ENCODE measurements at places on chromosomes 7 and 10.

GRCh38 chr7:128154504-128154903 is 86.6 kb upstream of the LEP start:
- no peak for DNase-seq

- DNase-seq, result no peak
Measured at GRCh38 chr10:121648059-121648458, 49.8 kb upstream of the FGFR2 start.

DNA sequence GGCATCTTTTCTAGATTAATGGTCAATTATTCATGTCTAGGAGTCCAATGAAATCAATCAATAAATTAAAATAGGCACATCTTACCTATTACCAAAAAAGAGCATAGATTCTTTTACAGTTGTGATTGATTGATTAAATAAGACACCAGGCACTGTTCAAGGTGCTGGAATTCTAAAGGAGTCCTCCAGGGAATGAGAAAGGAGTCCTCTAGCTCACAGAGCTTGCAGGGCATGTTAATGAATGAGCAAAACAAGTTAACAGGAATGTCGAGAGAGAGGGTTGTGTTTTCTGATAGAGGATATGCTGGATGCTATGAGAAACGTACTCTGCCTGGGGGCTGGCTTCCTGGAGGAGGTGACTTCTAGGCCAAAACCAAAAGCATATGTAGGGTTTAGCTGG is 191.4 kb downstream of the BMPER start:
- no peak for DNase-seq

DNA sequence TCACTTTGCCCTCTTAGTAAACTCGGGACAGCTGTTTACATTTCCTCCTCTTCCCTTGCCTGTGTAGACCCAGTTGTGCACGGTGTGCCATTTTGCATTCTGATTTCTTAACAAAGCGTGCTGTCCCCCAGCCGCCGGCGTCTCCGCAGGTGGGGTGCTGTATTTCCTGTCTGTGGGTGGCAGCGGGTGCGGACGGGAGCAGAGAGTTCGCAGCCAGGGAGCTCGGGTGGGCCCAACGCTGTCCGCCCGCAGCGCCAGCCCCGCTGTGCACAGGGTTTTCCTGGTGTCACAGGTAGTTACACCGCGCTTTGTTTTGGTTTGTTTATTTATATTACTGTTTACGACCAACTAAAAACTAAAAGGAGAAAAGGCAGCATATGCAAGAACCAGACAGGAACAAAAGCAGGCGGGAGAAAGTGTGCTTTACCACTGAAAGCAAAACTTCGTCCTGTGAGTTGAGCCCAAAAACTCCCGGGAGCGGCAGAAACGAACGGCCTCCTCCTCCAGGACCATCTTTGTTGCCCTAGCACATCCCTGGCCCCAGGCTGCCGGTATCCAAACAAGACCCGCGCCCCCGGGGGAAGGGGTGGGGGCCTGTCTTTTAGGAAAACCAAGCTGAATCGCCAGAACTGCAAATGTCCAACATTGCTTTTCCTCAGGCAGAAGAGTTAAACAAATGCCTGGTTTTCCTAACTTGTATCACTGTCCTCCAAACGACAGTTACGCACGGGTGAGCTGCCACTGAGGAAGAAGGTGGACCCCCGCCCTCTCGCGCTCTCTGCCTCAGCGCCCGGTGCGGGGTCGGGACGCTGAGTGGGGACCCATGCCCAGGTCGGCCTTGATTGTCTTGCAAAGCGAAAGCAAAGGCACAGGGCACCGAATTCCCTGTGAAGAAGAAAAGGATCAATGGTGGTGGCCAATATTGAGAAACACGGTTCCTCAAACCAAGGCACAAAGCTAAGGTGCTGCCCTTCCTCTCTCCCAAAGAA is 45.9 kb upstream of the DRGX start:
- peak; percentile 16 for DNase-seq

- DNase-seq, result no peak
Measured at GRCh38 chr7:155758348-155758747, 53.9 kb downstream of the SHH start.

GRCh38 chr10:106011250-106011649 is 1153.3 kb downstream of the SORCS1 start:
- no peak for DNase-seq

DNA sequence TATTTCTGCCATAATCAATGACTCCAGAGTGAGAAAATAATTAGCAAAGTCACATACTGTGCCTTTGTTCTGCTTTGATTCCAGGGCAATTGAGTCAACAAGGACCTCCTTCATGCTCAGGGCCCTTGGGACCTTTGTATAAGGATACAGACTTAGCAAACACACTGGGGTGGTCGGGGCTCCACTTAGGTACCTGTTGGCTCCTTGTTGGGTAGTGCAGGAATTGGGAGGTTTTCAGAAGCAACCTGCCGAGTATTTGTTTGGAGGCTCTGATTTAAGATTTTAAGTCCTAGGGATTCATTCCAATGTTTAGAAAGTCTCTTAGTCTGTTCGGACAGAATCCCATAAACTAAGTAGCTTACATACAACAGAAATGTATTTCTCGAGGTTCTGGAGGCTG is 3.0 kb downstream of the ADCK2 start:
- DNase-seq, result no peak

DNA sequence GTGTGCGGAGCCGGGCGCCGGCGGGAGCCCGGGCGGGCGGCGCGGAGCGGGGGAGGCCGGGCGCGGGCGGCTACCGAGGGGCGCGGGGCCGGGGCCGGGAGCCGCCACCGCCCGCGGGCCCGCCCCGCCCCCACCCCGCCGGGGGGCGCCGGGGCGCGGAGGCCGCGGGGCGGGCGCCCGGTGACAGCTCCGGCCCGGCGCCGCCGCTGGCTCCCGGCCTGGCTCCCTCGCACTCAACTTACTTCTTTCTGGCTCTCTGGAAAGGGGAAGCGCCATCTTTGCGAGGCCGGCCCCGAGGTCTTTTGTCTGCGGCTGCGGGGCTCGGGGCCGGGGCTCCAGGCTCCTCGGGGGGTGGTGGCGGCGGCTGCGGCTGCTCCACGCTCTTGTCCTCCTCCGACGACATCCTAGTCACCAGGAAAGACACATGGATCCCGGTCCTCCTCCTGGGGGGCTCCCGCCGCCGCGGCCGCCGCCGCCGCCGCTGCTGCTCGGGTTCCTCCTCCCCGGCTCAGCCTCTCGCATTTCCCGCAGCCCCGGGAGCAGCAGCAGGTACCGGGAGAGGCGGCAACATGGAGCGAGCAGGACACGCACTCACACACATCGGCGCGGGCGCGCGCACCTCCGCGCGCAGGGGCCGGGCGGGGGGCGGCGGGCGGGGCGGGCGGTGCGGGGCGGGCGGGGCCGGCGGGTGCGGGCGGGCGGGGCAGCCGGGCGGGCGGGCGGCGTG is at the start of gene KMT2C:
TSS of gene KMT2C (minus strand) at position 620 of the 727 bp plus-strand sequence. CDS start at position 403, 217 bp downstream.
- peak; percentile 64 for DNase-seq

DNA sequence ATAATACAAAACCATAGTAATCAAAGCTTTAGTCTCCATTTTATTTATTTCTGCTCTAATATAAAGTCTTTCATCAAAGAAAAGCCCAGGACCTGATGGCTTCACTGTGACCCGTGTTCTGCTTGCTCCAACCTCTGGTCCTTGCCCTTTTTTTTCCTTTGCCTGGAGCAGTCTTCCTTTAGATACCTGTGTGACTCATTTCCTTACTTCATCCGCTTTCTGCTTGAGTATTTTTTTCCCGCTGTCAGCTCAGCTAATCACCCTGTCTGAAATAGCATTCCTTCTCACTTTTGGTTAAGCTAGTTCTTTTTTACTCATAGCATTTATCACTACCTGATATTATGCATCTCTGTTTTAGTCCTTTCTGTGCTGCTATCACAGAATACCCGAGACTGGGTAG is 194.8 kb downstream of the ABCA13 start:
- DNase-seq, result no peak

DNA sequence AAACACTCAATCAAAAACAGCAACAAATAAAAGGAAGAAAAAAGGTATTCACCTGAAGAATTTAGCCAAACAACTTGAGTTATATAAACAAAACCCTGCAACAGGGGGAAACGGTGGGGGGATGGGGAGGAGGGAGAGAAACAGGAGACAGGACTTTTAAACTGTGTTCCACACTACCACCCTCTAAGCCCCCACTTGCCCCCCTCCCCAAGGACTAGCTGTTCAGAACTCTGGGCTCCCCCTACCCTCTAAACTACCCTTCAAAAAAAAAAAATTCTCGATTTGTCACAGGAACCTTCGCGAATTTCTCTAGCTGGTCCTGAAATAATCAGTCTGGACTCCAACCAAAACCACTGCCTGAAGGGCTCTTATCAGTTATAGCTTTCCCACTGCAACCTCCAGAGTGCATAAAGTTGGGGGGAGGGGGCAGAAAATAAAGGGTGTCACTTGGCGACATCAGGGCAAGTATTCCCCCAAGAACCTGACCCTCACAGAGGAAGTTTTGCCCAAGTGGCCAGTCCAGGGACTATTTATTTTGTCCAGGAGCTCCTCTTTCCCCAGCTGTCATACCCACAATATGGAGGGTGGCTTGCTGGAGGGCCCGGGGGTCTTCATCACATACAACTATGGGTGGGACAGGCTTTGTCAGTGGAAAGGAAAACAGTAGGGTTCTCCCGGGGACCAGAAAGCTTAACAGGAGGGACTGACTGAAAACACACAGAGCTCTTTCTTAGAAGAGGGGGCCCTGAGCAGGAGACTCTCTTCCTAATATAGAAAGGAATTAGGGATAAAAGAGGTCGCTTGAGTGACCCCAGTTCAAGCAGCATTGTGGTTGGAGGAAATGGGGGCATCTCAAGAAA is 1.3 kb downstream of the UBE2H start:
- DNase-seq, result peak; percentile 32

- DNase-seq, result no peak
Measured at GRCh38 chr7:54985426-54986330, 33.1 kb upstream of the EGFR start.

- no peak for DNase-seq
Measured at GRCh38 chr7:151890355-151891004, 13.6 kb upstream of the PRKAG2 start.

GRCh38 chr10:36057180-36057579 is 415.1 kb upstream of the FZD8 start:
- no peak for DNase-seq

- no peak for DNase-seq
Measured at GRCh38 chr7:134828361-134828760, 48.9 kb downstream of the CALD1 start.

- no peak for DNase-seq
Measured at GRCh38 chr7:115822801-115823200, 207.8 kb downstream of the TFEC start.

GRCh38 chr10:95363303-95363912 is 72.6 kb upstream of the PDLIM1 start:
- DNase-seq, result peak; percentile 39

DNA sequence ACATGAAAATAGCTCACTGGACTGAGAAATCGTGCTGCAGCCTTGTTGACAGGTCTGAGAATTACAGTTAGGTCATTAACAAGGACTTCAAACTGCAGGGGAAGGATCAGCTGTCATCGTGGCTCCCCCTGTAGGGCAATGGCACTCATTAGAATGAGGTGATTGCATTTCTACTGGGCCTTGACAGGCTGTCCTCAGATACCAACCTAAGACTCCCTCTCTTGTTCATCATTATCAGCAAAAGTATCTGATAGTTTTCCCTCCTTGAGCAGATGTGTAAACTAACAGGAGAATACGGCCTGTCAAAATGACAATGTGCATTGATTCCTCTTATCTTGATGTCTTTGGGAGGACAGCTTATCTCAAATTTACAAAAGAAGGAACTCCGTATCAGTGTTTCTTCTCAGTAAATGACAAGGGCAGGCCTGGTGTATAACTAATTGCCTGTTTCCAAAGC is 648.5 kb upstream of the LRRN3 start:
- no peak for DNase-seq

DNA sequence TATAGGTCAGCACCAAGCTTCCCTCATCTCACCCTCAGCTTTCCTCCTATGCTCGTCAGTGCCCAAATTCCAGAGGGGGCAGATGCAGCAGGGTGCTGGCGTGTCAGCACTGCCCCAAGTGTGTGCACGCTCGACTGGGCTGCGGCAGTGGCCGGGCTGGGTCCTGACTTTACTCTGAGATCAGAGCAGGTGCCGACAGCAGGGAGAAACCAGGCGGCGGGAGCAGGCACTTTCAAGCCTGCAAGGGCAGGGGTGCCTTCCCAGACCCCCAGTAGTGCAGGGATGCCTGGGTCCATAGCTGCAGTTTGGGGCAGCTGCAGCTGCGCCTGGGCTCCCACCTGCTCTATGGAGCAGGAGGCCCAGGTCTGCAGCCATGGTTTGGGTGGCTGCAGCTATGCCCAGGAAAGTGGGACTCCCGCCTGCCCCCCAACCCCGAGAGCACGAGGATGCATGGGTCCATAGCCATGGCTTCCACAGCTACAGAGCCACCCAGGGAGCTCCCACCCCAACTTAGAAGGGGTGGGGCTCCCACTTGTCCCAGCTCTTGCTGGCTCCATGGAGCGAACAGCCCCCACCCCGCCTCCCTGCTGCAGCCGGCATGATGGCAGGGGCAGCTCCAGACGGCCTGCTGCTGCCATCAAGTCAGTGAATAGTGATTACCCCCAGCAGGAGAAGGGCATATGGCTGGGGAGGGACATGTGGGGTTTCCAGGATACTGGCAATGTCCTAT is 199.2 kb upstream of the KMT2E start:
- DNase-seq, result no peak

- no peak for DNase-seq
Measured at GRCh38 chr10:81096558-81096957, 558.9 kb downstream of the SH2D4B start.

GRCh38 chr10:90007226-90007625 is 305.8 kb downstream of the KIF20B start:
- no peak for DNase-seq

DNA sequence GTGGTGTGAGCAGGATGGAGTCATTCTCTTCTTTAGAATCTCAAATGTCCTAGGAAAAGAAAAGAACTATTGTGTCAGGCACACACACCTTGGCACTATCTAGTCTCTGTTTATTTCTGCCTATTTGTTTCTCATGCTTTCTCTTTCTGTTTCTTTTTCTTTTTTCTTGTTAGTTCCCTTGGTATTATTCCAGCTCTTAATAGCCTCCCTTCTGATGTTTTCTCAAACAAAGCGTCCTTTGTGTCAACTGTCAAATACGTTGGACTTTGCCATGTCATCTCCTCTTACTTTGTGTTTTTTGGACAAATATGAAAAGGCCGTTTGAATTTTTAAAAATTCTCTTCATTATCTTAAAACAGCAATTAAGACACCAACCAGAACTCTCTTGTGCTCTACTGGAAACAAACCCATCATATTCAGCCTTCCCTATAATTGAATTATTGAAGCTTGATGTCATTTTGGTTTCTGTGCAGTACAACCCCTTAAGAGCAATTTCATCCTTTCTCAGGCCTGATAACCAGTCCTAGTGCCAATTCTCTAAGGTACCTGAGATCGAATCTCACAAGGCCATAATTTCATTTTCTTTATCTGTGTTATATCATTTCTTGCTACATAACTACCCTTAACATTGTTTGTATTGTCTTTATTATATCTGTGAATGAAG is 497.8 kb upstream of the NRP1 start:
- no peak for DNase-seq

- DNase-seq, result no peak
Measured at GRCh38 chr7:36496576-36496975, 106.9 kb downstream of the ANLN start.

GRCh38 chr7:140156460-140157080 is 20.2 kb downstream of the KDM7A start:
- no peak for DNase-seq

GRCh38 chr7:137958470-137959431 is 43.1 kb downstream of the CREB3L2 start:
- no peak for DNase-seq

Measured in CD4-positive, alpha-beta T cell treated with Interleukin-4 for 1 hour (primary cell).